ENCODE measurements at places on chromosomes 12 and 14. TPM values are rescaled to one million over a fixed set of nuclear protein-coding genes. Genes with fewer than 3 reads are reported as not detected.
A peak's percentile ranks its signal among the peaks of the same experiment; 100 is the strongest.

KRT72 gene
- not detected for total RNA-seq

- DNase-seq: no peak
These were observed 7.8 kb upstream of the KRT72 start for GRCh38 chr12:52608826-52609630.

DNA sequence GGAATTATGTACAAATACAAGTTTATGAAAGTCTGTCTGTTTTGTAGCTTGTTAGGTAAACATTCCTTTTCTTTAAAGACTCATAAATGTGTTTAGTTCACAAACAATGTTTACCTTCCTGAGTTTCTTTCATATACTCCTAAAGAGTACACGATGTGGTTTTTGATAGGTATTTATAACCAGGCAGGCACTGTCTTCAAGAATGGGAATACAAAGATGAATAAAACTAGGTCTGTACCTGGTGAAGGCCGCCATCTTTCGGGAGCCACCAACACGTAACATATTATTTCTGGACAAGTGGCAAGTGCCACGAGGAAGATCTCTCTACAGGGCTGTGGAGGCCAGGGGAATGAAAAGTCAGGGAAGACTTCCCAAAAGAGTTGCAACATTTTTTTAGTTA lies 144.6 kb upstream of the RASSF8 start:
- no peak for DNase-seq

- DNase-seq: no peak
These were observed 128.3 kb upstream of the PRMT8 start for GRCh38 chr12:3362737-3363136.

GRCh38 chr14:37597538-37597913 lies 2.1 kb downstream of the TTC6 start:
- DNase-seq: no peak

DNA sequence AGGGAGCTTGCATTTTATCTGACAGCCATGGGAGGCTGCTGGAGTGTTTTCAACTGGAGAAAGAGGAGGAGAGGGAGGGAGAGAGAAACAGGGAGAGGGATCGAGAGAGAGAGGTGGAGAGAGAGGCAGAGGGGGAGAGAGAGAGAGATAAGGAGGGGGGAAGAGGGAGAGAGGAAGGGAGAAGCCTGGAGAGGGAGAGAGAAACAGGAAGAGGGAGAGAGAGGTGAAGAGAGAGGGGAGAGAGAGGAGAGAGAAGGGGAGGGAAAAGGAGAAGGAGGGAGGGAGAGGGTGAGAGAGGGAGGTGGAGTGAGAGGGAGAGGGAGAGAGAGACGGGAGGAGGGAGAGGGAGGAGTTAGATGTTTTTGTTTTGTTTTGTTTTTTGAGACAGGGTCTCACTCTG lies 45.6 kb downstream of the DNAH10 start:
- DNase-seq: peak; percentile 34
